ENCODE measurements at places on chromosomes 6 and 20.

DNA sequence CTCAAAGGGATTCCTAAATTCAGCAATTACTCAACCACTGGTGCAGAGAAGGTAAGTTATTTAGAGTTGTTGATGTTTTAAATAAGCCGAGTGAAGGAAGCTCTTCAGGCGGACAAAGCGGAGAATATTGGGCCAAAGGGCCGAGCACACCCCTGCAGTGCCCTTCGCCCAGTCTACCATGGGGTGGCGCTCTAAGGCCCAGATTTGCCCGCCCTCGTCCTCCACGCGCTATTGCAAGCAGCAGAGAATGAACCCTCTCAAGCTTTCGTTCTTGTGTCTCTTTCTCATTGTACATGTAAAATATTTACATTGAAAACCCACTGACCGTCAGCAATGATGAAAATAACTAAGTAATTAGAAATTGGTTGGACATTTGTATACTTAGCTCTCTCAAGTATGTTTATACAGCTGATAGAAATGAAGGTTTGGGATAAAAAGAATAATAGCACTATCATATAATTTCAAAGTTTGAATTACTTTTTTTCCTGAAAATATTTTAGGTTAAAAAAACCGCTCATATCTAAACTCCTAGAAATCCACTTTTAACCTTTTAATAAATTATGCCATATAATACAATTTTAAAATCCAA, 195.0 kb upstream of the CEP162 start:
- DNase-seq: no peak

- DNase-seq: no peak
Measured at GRCh38 chr6:169251822-169252504, 1.7 kb downstream of the THBS2 start.

- no peak for DNase-seq
Measured at GRCh38 chr20:58835231-58835630, 15.5 kb downstream of the GNAS-AS1 start.

DNA sequence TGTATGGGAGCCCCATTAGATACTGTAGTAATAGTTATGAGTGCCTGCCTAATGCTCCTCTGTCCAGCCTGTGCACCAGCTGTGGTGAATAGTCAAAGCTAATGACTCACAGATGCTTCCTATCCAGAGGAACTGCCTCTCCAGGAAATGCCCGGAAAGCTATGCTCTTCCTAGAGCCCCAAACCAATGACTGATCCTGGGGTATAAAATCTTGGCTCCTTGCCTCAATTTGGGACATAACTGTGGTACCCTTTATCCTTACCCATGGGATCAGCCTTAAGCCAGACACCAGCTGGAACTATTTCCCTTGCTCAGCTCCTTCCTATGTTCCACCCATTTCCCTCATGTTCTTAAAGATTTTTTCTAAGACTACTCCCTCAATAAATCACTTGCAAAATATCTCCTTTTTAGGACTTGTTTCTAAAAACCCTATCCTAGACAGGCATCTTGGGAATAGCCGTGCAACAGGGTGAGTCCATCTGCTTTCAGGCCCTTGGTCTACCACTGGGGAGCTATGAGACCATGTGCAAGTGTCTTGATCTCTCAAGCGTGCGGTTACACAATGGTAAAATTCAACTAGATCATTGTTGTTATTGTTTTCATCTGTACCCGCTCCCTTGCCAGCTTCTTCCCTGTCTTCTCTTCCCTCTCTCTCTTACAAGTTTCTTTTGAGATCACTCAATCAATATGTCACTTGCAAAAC, 283.7 kb downstream of the BTBD3 start:
- DNase-seq: no peak

DNA sequence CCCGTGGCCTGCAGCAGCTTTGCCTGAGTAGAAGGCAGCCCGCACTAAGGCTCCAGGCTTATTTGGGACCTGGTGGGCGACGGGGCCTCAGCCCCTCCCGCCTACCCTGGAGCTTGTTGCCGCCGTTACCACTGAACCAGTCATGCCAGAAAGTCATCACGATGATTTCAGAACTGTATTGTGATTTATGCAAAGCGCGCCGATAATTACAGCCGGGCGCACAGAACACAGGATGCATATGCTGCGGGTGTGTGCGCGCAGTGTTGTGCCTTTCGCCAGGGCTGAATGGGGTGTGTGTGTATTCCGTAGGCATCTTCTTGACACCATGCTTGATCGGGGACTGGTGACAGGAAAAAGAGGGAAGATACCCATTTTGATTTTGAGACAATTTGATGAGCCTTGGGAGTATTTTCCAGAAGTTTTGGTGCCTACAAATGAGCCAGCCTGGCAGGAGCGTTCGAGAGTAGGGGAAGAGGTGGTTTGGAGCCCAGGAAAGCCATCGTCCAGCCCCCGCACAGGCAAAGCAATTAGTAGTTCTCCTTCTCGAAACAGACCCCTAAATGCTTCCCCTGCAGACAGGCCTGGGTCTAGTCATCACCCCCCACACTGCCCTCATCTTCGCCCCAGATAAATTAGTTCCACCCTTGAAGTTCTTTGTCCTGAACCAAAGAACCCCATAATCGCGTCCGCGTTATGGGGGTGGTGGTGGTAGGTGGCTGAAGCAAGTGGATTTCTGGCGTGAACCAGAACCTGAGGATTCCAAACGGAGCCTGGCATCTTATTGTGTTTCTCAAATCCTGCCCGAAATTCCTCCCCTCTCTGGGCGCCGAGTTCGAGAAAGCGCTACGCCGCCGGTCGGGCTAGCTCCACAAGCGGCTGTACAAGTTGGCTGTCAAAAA, 1.9 kb upstream of the NR2E1 start:
- no peak for DNase-seq

DNA sequence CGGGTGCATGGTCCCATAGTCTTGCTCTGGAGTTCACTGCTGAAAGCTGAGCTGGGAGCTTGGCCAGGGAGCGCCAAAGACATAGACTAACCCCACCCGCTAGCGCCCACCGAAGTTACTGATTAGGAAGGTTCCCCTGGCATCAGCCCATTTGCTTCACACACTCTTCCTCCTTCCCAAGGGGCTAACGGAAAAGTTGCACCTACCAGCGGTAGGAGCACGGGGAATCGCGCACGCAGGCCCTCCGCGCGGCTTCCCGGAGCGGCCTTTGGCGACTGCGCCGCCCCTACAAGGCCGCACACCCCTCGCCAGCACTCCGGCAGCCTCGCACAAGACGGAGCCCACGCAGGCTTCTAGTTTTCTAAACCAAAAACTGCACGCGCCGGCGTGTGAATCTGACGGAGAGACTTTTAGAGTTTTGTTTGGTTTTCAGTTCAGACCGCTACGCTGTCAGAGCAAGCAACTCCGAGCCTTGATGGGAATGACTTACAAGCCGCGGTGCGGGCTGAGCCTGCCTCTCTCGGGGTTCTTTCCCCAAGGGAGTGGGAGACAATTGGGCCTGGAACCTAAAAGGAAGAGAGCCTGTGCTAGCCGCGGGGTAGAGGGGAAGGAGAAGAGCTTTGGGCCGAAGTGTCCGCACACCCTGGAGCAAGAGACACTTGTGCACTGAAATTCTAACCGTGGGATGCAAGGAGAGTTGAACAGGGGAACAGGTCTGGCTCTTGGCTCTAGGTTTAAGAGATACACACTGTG, 891 bp upstream of the POU3F2 start:
- DNase-seq: no peak

GRCh38 chr20:39800548-39800947, 838.4 kb downstream of the DHX35 start:
- DNase-seq: no peak

DNA sequence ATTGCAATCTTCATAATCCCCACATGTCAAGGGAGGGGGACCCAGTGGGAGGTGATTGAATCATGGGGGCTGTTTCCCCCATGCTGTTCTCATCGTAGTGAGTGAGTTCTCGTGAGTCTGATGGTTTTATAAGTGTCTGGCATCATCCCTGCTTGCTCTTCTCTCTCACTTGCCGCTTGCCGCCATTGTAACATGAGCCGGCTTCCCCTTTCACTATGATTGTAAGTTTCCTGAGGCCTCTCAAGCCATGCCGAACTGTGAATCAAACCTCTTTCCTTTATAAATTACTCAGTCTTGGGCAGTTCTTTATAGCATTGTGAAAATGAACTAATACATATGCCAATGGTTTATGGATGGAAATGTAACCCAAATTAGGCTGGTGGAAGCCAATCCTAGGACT, 109.4 kb upstream of the AKAP12 start:
- DNase-seq: no peak

DNA sequence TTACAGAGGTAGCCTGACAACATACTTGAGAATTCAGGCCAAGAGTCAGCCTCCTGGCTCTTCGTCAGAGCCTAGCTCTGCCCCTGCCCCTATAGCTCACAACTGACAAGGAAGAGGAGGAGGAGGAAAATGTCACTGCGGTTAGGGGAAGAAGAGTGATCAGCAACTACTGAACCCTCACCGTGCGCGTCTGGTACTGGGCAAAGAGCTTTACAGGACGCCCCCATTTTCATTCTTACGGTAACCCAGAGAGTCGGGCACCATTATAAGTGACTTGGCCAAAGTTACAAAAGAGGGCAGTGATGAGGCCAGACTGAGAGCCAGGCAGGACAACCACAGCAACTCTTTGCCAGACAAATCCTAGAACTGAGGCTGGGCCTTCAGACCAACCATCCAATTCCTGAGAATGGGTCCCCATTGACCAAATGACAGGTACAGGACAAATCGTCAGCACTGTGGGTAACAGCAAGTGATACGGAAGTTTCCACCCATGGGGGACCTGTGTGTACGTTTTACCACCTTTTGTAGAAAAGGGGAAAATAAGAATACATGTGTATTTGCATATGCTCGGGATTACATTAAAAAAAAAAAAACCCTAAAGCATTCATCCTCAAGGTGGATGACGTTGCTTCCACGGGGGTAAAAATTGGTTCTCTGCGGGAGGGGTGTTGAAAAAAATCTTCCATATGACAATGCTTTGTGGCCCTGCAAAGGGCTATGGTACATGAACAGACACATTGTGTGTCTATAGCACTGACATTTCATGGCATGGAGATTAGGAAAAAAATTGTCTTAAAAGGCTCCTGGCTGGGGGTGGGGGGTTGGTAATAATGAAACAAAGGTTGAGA, 118.0 kb downstream of the NFATC2 start:
- no peak for DNase-seq

DNA sequence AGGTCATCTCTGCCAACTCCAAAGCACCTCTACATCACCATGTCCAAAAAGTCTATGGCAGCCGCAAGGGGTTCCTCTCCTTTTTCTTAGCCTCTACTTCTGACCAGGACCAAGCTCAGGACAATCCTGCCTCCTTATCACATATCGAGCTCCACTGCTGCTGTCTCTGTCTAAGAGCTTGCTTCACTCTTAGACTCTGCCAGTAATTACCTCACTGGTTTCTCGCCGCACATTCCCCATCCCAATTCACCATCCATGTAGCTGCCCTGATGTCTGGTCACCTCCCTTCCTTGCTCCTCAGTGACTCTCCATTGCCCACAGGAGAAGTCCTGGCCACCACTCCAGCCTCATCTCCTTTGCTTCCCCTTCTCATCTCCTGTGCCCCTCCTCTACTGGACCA, 24.1 kb upstream of the PI16 start:
- DNase-seq: no peak

DNA sequence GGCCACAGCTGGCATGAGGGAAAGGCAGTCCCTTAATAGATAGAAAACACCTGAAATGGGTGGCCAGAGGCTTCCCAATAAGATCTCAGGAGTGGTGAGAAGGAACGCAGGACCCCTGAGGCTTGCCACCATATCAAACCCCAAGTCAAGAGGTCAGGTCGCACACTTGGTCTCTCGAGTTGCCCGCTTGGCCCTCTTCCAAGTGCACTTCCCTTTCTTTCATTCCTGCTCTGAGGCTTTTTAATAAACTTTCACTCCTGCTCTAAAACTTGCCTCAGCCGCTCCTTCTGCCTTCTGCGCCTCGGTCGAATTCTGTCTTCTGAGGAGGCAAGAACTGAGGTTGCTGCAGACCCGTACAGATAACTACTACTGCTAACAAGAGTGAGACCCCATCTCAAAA, 64.2 kb downstream of the SLC2A10 start:
- no peak for DNase-seq

DNA sequence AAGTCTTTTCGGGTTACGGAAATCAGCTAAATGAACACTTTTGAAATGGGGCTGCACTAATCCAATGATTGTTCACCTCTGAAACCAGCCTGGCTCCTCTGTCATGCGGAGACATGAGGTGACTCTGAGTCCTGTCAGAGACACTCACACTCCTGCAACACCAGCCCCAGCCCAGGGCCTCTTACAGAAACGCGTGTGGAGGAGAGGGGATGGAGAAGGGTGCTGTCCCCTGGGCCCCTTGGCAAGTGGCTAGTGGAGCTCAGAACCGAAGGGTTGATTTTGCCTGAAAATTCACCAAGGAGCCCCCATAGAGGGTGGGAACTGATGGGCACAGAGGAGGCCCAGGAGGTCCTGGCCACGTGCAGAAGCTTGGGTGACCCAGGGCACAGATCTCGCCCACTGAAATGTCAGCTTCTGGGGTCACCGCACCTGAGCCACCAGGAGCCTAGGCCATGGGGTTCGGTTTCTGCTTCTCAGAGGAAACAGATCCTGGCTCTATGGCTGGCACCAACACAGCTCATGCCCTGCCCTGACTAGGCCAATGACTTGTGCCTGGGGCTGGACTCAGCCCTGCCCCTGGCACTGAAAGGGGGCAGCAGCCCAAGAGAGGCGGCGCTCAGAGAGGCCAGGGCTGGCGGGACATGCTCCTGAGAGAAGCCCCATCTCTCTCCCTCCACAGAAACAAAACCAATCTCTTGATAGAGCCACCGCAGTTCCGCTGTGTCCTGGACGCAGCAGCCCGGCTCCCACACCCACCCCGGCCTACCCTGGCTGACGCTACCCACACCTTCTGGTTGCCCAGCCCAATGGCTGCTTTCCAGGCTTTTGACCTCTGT, 144.7 kb downstream of the ERMARD start:
- no peak for DNase-seq

DNA sequence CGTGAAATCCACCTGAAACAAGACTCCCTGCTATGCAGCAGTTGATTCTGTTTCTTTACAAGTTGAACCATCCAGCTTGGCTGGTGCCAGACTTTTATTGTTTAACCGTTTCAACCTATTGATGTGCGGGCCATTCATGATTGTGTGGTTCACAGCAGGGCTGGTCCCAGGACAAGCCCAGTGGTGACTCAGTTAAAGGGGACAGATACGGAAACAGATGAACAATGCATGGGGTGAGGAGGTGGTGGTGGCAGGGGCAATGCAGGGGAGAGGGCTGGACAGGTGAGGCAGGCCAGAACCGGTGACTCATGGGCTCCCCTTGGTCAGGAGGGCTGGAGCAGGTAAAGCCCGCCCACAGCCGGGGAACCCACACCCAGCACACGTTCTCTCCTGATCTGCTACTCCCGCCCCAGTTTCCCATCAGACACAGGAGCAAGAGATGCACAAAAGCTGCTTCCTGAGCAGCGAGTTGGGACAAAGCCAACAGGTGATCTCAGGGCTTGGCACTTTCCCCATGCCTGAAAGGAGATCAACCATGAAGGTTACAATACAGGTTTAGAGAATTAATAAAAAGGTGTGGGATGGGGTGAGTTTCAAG, 232.2 kb downstream of the LY86 start:
- no peak for DNase-seq

DNA sequence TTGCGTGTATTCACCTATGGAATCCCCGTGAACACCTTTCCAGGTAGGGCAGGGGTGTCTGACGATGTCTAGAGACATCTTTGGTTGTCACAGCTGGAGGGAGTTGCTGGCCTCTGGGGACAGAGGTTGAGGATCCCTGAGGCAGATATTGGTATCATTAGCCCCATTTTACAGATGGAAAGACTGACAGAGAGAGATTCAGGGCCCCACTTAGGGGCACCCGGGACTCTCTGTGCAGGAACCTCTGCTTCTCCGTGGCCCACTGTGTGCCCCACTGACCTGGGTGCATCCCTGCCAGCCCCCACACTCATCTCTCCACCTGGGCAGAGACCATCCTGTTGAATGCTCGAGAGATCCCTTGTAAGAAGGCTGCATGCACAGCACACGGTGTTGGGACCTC, 111.2 kb downstream of the EDN3 start:
- DNase-seq: no peak

Data from stimulated activated CD8-positive, alpha-beta memory T cell treated with anti-CD3 and anti-CD28 coated beads, Interleukin-2, amount 100 ng/mL, for 48 hours (primary cell).